ENCODE measurements at places on chromosomes 5 and 9. TPM values are rescaled to one million over a fixed set of nuclear protein-coding genes. Genes with fewer than 3 reads are reported as not detected.

GRCh38 chr5:139185589-139185988 is 12.6 kb downstream of the SIL1 start:
- DNase-seq: no peak

GRCh38 chr5:72441862-72442540 is 65.2 kb downstream of the ZNF366 start:
- no peak for DNase-seq

NR5A1 gene
- total RNA-seq: 0.40 TPM

PCDHA5 gene
- total RNA-seq: not detected

JAKMIP2 gene
- total RNA-seq: 0.40 TPM

DNA sequence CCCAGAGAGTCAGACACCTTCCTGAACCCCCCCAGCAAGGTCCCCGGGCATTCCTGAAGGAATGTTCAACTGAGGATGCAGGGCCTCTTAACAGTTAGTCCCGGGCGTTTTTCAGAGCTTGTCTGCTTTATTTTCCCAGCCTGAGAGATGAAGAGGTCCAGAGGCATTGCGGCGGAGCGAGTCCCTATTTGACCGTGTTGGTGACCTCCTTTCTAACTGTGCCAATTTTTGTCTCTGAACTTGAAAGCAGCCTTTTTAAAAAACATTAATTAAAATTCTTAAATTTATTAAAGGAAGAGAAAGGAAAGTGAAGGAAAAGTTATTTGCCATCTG is 433 bp upstream of the PTAR1 start:
- DNase-seq: no peak

LRRC14B gene
- total RNA-seq: not detected

DNA sequence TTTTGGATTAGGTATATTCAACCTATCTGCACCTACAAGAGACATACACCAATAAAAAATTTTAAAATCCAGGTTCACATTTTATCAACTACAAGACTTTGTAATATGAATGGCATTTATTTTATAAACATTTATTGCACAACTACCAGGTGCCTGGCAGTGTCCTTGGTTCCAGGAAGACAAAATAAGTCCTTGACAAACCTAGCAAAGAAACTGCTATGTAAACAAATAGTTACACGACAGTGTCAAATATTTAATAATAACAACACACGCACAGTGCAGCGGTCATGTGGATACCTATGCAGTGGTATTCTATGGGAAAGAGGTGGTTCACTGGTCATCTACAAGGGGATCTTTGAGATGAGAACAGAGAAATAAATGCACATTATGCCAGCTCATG is 120.7 kb downstream of the MYO10 start:
- DNase-seq: no peak

Data from left lobe of liver (tissue), 2 donors.